ENCODE measurements at places on chromosomes 12 and 14. TPM values are rescaled to one million over a fixed set of nuclear protein-coding genes. Genes with fewer than 3 reads are reported as not detected.

Gene KRT73
- total RNA-seq = 0.77 TPM

Gene TMTC2
- total RNA-seq = 3.6 TPM

Gene SP7
- 3.6 TPM for total RNA-seq

Gene MOAP1
- 22.4 TPM for total RNA-seq

Gene KCNC2
- total RNA-seq = not detected

Gene MAP3K9
- total RNA-seq = 8.6 TPM

Gene ARHGEF40
- 12.5 TPM for total RNA-seq

Gene OR6C70
- total RNA-seq = not detected

Data from endothelial cell (in vitro differentiated cells).